Fibroblast of villous mesenchyme (primary cell): ENCODE measurements at places on chromosomes 7 and 10. TPM values are rescaled to one million over a fixed set of nuclear protein-coding genes. Genes with fewer than 3 reads are reported as not detected.

The EPHA1 gene
- total RNA-seq: 0.32 TPM in 1 of 2 replicates, not detected in the other

The AKAP9 gene
- total RNA-seq: 43.2 and 49.2 TPM in 2 replicates

The C10orf88 gene
- 9.7 and 9.9 TPM in 2 replicates for total RNA-seq

The CPA2 gene
- total RNA-seq: 0.32 TPM in 1 of 2 replicates, not detected in the other

The DMTF1 gene
- 60.6 and 98.9 TPM in 2 replicates for total RNA-seq
